ENCODE measurements at places on chromosomes 16 and 17. TPM values are rescaled to one million over a fixed set of nuclear protein-coding genes. Genes with fewer than 3 reads are reported as not detected.

DNA sequence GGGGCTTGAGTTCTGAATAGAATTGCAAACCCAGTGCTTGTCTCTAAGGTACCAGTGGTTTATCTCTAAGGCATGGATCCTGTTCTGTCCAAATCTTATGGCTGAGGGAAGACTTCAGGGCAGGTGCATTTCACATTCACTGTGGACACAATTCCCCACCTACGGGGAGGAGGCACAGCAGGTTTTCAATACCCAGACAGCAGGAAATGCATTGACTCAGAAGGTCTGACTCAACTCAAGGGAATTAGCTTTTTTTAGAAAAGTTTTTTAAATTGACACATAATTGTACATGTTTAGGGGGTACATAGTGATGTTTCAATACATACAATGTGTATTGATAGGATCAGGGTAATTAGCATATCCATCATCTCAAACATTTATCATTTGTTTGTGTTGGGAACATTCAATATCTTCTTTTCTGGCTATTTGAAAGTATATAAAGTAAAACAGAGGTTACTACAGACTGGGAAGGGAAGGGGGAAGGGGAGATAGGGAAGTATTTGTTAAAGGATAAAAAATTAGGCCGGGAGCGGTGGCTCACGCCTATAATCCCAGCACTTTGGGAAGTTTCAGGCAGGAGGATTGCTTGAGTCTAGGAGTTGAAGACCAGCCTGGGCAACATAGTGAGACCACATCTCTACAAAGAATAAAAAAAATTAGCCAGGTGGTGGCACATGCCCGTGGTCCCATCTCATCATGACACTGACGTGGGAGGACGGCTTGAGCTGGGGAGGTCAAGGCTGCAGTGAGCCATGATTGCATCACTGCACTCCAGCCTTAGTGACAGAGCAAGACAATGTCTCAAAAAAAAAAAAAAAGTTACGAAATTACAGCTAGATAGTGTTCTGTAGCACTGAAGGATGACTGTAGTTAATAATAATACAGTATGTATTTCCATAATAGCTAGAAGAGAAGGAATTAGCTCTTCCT lies 54.9 kb downstream of the RGS9 start:
- DNase-seq, result peak; percentile 33

GRCh38 chr17:18166894-18167293 lies 16.7 kb upstream of the ALKBH5 start:
- DNase-seq, result peak; percentile 60

- peak; percentile 85 for DNase-seq
These were observed 28.7 kb upstream of the MILR1 start for GRCh38 chr17:64420143-64420670.

DNA sequence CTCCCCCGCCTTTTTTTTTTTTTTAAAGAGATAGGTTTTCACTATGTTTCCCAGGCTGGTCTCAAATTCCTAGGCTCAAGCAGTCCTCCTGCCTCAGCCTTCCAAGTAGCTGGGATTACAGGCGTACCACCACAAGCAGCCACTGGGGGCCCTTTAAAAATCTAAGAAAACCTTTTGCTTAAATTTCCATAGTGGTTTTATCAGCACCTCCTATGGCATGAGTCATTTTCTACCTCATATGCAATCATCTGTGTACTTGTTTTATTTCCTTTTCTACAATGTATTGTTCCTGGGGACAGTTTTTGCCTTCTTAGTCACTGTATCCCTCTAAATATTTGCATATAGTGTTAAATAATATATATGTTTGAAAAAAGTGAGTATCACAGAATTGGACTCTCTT lies 29.2 kb downstream of the GNA13 start:
- DNase-seq, result peak; percentile 83

GRCh38 chr17:35775583-35775982 lies 14.9 kb downstream of the C17orf50 start:
- DNase-seq, result no peak

Gene KRT12
- not detected for polyA plus RNA-seq

Gene ASPHD1
- 21.6 TPM for polyA plus RNA-seq

Gene KCNAB3
- 3.2 TPM for polyA plus RNA-seq

Gene CDRT4
- polyA plus RNA-seq, result 0.76 TPM

All from A549 (cell line).